Caudate nucleus (tissue), 63 donors: ENCODE measurements at places on chromosomes 6 and 20.

DNA sequence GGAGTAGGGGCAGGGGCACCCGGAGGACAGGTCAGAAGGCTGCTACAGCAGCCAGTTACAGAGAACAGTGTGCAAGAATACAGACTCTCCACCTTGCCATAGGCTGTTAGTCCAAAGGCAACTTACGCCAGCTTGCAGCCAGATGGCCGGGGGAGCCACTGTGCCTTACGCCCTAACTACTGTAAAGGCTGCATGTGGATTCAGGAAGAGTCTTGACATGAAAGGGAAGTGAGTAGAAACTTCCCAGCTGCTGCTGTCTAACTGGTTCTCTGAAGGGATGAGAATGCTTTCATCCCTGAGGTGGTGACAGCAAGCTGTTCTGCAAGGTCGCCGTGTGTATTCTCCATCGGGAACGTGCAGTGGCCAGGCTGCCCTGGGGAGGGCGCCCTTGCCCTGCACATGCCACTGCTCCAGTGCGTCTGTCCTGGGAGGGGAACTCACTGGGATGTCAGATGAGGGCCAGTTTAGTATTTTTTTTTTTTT lies 46.1 kb downstream of the LYRM4 start:
- peak; percentile 28 for DNase-seq

GRCh38 chr20:2887715-2888114 lies 14.4 kb downstream of the PTPRA start:
- no peak for DNase-seq

DNA sequence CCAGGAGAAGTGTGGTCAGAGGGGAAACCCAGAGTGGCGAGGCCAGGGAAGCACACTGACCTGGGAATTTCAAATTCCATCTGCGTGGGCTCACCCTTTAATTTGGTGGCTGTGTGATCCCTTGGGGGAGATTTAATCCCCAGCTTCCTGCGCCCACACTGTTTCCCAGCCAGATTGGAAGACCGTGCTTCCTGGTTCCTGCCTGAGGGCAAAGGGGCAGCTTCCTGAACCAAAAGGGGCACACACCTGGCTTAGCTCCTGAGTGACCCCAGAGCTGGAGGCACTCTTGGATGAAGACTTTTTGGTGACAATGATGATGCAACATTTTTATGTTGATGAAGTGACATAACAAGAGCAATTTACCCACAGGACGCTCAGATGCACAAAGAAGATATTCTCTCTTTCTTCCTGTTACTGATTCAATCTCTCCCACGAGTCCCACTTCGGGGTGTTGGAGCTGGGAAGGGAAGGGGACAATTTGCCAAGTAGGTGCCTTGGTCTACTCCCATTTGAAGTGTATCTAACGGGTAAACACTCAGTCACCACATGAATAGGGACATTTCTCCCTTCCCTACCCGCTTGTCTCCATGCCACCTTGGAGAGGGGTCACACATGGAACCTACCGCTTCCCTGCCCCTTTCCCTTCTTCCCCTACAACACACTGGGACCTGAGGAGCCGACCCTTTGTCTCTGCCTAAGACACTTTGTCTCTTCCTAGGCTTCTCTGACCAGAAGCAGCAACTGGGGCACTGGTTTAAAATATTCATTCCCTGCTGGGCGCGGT lies 28.6 kb upstream of the CDKN1A start:
- DNase-seq, result no peak

GRCh38 chr20:10558635-10559187 lies 115.1 kb downstream of the JAG1 start:
- DNase-seq, result no peak

- DNase-seq, result no peak
These were observed 2.6 kb upstream of the WFDC8 start for GRCh38 chr20:45581702-45582101.

- no peak for DNase-seq
These were observed 210.9 kb downstream of the FNDC1 start for GRCh38 chr6:159380114-159380513.

- DNase-seq, result no peak
These were observed 113.1 kb downstream of the MBOAT1 start for GRCh38 chr6:20099156-20099555.

DNA sequence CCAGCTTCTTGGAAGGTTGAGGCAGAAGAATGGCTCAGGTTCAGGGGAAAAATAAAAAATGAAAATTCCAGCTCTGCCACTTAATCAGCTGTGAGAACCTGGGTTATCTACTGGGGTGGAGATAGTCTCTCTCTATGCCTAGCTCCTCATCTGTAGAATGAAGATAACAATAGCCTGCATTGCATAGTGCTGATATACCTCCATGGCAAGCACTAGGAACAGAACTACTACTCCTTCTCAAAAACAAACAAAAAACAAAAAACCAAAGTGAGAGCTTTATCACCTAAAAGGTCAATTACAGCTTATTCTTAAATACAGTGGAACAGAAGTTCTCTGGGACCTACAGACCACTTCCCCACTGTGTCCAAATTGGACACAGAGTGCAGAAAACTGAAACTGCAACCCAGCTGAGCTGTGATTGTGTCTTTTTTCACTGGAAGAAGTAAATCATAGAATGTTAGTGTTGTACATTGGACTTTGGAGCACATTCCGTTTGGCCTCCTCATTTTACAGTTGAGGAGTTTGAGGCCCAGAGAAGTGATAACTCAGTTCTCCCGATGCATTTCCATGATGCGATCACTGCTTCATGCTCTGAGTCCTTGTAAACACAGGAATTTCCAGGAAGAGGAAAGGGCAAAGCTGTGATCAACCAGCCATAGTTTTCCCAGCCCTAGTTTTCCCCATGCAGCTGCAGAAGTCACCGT lies 23.3 kb downstream of the MTFR2 start:
- no peak for DNase-seq

DNA sequence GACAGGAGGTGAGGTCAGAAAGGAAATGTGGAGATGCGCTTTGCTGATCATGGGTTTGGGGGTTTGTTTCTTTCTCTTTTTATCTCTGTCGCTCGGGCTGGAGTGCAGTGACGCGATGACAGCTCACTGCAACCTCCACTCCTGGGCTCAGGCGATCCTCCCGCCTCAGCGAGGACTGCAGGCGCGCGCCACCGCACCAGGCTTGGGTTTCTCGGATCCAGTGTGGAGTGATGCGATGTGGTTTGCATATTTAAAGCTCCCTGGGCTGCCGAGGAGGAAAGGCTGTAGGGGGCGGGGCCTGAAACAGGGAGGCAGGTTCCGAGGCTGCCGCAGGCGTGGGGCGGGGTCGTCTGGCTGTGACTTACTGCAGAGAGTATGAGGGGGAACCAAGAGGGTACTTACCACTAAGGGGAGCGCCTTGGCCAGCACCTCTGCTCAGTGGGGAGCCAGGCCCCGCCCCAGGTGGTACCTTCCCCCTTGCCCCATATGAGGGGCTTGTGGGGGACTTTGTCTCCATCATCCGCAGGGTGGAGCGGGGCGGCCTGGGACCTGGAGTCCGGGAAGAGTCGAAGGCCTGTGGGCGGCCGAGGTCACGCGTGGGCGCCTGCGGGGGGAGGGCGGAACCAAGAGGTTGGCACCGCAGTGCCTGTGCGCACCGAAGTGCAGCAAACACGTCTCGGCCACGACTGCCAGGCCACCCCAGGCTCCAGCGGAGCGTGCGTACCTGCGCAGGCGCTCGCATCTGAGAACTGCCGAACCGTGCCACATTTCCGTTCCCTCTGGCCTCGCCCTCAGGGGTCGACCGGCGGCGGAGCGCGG lies 12.7 kb upstream of the BAK1 start:
- DNase-seq, result peak; percentile 12

- DNase-seq, result no peak
These were observed 95.4 kb downstream of the WASF1 start for GRCh38 chr6:110083875-110084585.

GRCh38 chr20:60447703-60448102 lies 489.5 kb downstream of the CDH26 start:
- no peak for DNase-seq

DNA sequence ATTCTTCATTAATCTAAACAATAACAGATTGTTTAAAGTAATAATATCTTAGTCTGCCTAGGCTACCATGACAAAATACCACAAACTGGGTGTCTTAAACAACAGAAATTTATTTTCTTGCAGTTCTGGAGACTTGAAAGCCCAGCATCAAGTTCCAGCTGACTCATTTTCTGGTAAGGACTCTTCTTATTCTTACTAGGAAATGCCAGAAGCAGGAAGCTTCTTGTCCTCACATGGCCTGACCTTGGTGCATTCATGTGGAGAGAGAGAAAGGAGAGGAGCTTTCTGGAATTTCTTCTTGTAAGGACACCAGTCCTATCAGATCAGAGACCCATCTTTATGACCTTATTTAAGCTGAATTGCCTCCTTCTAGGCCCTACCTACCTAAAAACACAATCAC lies 110.5 kb downstream of the ANKRD60 start:
- DNase-seq, result no peak

DNA sequence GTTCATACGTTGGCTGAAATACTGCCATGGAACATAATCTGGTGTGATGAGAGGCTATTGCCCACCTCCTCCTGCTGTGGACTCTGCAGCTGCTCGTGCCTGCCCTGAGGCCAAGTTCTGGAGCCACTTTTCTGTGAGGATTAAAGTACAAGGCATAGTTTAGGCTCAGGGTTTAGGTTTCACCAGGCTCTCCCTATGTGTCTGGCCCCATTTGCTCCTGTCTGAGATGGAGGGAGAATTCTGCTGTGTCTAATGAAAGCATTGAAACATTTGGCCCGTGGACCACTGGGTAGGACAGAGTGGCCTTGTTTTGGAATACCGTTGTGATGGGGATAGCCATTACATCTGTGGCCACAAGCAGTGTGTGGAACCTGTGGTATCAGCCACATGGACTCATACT lies 5.9 kb downstream of the WRNIP1 start:
- no peak for DNase-seq

GRCh38 chr6:15522026-15522425 lies 140.8 kb downstream of the DTNBP1 start:
- DNase-seq, result no peak

GRCh38 chr6:167793421-167793820 lies 33.3 kb upstream of the AFDN start:
- no peak for DNase-seq

DNA sequence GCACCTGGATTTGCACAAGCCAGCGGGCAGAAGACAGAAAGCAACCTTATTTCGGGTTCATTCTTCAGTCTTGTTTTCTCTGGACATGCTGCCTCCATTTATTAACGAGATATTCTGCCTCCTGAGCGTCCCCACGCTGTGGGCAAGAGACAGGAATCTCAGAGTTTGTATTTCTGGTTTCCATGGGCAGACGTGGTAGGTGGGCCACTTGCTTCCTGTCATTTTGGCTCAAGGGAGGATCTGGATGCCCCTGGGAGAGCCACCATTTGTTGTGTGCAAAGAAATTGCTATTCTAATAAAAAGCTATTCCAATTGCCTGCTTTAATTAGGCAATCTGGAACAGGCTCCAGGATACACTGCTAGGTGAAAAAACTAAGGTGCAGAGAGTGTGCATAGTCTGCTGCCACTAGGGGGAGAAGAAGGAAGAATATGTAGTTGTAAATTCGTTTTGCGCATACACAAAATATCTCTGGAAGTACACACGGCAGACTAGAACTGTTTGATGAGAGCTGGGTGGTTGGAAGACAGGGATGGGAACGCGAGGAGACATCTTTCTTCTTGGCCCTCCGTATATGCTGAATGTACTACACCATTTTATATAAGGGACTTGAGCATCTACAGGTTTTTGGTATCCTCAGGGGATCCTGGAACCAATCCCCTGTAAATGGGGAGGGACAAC lies 30.1 kb upstream of the SLC16A10 start:
- no peak for DNase-seq
